Stimulated activated CD8-positive, alpha-beta memory T cell treated with anti-CD3 and anti-CD28 coated beads, Interleukin-12 subunit alpha, Interleukin-12 subunit beta, amount 100 ng/mL, for 1 hour (primary cell): ENCODE measurements at places on chromosomes 6 and 20.

GRCh38 chr20:50762435-50763220 lies 31.2 kb downstream of the PARD6B start:
- no peak for DNase-seq

DNA sequence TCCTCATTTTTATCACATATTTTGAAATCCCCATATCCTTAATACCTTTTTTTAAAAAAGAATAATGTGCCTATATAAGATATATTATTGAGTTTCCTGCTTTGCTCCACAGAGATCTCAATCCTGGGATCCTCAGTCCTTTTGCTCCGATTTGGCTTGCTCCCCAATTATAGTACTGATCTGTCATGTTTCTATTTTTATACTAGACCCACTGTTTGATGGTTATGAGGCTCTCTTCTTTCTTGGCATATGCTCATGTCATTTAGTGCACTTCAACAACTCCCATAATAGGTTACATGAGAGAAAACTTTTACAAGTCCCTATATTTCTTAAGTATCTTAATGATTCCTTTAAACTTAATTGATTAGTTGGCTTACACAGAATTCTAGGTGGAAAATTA lies 958.5 kb upstream of the EPHA7 start:
- no peak for DNase-seq

GRCh38 chr20:43458422-43458924 lies 777 bp downstream of the SRSF6 start:
- DNase-seq, result no peak

DNA sequence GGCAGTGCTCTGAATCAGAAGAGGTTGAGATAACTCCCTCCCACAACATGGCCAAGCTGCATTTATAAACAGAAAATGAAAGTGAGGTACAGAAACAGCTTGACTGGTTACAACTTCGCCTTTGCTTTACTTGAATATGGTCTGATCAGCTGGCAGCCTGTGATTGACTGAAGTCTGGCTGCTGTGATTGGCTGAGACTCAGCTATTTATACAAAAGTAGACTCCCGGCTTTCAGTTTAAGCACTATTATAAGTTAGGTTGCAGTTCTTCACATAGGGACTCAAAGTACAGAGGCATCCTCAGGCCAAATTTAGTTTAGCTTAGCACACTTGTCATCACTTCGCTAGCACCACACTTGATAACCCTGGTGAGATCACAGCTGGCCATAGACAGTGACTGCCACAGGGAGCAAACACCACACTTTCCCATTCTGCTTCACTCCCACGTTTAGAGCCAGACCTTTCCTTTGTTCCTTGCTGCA lies 362.6 kb downstream of the EPM2A start:
- DNase-seq, result no peak

GRCh38 chr20:47406849-47407682 lies 50.6 kb upstream of the ZMYND8 start:
- DNase-seq, result no peak

- DNase-seq, result no peak
These were observed 185.8 kb upstream of the TENT5A start for GRCh38 chr6:81938014-81938856.

DNA sequence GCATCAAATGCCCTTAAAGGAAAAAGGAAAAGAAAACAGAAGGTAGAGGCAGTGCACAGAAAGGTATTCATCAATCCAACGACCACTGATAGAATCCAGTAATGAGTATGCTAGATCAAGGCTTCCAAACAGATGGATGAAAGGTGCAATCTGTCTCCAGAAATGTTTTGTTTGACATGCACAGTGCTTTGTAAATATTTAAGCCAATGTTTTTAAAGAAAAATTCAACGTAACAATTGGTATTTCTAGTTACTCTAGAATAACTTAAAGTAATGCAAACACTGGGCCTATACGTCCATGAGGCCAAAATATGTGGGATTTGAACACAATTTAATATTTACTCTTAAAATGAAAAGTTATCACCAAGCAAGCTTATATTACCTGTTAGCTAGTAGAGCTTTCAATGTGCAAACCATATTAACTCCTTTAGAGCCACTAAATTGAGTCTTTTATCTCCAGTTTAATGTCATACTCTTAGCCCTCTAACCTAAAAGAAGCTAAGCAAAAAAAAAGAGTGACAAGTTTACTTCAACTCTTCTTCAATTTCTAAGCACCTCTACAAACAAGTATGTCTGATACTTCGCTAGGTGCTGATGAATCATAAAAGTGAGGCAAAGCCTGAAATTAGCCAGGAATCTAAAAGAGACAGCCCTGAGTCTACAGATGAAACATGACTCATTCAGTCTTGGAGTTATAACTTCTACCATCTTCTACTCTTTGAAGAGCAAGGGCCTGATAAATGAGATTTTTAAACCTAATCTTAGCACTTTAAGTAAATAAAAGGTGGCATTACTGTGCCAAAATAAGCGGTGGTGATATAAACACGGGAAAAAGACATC lies 169.8 kb downstream of the PTPRK start:
- DNase-seq, result no peak
